ENCODE measurements at places on chromosomes 11 and 22. TPM values are rescaled to one million over a fixed set of nuclear protein-coding genes. Genes with fewer than 3 reads are reported as not detected.

The HTR3A gene
- 0.29 TPM for polyA plus RNA-seq

The OTOG gene
- 4.2 TPM for polyA plus RNA-seq

The MAJIN gene
- polyA plus RNA-seq = 36.4 TPM

The FAM227A gene
- polyA plus RNA-seq = 18.0 TPM

The CEND1 gene
- polyA plus RNA-seq = 0.50 TPM

The TMPRSS13 gene
- 0.91 TPM for polyA plus RNA-seq

The DDI1 gene
- 49.4 TPM for polyA plus RNA-seq

The TTC9C gene
- 41.5 TPM for polyA plus RNA-seq

The TRPM5 gene
- polyA plus RNA-seq = 0.46 TPM

The RASD2 gene
- polyA plus RNA-seq = 1.7 TPM

The DEFB131B gene
- polyA plus RNA-seq = not detected

The PHETA2 gene
- polyA plus RNA-seq = 5.5 TPM

The CADM1 gene
- polyA plus RNA-seq = 135 TPM

The BIRC3 gene
- 6.2 TPM for polyA plus RNA-seq

The CD248 gene
- 35.5 TPM for polyA plus RNA-seq

The NRXN2 gene
- polyA plus RNA-seq = 46.8 TPM

The BCO2 gene
- polyA plus RNA-seq = 10.2 TPM

The RAB36 gene
- polyA plus RNA-seq = 11.1 TPM

The BIK gene
- 2.5 TPM for polyA plus RNA-seq

The FHIP1B gene
- polyA plus RNA-seq = 98.3 TPM

The SHANK2 gene
- 4.3 TPM for polyA plus RNA-seq

The OR51I1 gene
- not detected for polyA plus RNA-seq

The GAS2 gene
- 5.5 TPM for polyA plus RNA-seq

The SCGB1C1 gene
- not detected for polyA plus RNA-seq

The APOL5 gene
- polyA plus RNA-seq = 0.74 TPM

Measured in testis (tissue), 5 donors.